ENCODE measurements at places on chromosomes 16 and 17.

DNA sequence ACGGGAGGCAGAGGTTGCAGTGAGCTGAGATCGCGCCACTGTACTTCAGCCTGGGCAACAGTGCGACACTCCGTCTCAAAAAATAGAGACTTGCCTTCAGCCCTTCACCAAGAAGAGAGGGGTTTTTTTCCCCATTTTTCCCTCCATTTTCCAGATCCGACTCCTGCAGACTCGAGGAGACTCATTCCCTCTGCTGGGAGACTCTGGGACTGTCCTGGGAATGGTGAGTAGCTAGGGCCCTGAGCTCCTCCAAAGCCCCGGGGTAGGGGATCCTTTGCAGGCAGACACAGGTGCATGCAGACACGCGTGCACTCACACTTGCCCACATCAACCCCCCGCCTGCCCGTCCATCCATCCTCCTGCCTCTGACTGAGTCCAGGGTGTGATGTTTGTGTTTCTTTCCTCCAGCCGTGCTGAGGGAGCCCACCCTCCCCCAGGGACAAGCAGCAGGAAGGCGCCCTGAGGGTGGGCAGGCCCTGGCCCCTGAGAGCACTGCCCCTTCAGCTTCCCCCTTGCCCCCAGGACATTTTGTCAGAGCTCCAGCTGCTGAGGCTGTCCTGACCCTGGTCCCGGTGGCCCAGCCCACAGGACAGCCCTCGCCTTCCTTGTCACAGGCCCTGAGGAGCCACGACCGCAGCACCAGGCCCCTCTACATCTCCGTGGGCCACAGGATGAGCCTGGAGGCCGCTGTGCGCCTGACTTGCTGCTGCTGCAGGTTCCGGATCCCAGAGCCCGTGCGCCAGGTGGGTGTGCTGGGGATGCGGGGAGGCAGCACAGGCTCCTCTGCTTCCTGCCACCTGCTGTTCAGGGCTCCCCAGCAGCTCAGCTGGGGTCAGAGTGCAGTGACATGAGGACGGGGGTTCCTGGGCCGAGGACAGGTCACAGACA is 10.2 kb downstream of the ENDOV start:
- DNase-seq: no peak

- no peak for DNase-seq
These were observed 74.6 kb upstream of the ZNF750 start for GRCh38 chr17:82914375-82914774.

DNA sequence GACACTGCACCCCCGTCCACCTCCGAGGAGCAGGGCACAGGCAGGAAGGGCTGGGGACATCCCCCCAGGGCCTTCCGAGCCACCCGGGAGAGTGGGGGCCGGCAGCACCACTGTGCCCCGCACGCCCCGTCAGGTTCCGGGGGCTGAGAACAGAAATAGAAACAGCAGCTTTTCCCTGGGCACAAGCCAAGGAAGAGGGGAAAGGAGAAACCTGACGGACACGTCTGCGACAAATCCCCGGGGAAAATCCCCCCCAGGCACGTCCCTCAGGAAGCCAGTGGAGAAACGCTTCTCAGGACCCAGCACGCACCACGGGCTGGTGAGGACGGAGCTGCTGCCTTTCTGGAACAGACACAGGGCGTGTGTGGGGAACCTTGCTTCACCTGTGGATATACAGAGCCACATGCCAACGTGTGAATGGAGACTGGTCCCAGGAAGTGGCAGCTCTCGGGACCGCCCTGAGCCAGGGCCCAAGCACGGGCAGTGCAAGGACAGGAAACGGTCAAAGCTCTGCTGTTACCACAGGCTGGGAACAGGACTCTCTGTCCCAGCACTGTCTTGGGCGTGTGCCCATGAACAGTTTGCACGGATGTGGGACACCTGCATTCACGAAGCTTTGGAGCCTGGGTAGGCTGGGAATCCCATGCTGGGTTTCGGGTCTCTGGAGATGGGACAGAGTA is 1.2 kb upstream of the TMEM204 start:
- DNase-seq: no peak

DNA sequence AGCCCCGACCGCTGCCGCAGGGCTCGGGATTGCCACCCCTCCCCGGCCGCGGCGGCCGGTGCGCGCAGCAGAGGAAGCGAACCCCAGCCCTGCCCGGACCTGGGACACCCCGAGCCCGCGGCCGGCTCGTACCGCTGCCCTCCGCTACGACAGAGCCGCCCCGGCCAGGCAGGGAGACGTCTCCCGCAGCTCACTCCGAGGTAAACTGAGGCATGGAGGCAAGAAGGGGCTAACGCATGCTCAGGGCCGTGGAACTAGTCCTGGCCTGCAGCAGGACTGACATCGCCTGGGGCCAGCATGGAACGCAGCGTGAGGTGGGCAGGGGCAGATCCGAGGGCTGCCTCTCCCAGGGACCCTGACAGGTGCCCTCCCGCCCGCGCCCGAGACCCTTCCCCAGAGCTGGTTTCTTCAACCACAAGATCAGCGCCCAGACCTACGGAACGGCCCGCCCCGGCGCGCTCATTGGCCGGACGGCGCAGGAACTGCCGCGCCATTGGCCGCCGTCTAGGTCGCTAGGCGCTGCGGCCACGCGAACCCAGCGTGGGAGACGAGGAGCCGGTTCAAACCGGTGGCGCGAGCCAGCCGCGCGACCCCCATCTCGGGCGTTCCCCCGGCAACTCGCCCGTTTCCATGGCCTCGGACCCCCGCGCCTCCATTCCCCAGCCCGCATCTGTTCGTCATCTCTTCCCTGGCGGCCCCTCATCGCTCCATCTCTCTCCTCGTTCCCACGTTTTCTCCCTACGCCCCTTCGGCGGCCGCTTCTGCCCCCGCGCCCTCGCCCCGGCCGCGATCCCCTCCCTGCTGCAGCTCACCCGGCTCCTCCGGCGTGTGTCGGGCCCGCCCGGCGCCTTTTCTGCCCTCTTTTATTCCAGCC is at the start of gene SLC43A2:
Gene SLC43A2 (minus strand): TSS at position 853 of the 874 bp plus-strand sequence. CDS start 960 bp downstream, outside the sequence.
- DNase-seq: peak; percentile 80

DNA sequence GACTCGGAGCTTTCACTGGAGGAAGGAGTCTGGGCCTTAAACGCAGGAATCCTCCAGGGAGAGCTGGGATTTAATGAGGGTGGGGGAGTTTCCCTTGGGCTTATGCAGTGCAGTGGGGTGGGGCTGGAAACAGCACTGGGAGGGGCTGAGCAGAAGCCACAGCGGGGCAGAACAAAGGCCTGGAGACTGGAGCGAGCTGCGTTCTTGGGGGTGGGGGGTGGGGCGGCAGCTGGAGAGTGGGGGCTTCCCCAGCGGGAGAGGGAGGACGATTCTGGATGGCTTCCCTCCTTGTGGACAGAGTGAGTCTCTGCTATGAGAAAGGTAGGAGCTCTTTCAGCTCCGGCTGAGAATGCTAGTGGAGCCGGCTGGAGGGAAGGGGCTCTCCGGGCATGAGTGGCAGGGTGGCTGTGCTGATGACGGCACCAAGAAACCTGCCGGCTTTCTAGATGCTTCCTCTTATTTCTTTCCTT is 406.0 kb downstream of the SEC14L1 start:
- DNase-seq: no peak

- DNase-seq: no peak
These were observed 19.9 kb upstream of the UBE2G1 start for GRCh38 chr17:4386406-4386805.

GRCh38 chr17:72223866-72224291 is 103.1 kb downstream of the SOX9 start:
- DNase-seq: no peak

DNA sequence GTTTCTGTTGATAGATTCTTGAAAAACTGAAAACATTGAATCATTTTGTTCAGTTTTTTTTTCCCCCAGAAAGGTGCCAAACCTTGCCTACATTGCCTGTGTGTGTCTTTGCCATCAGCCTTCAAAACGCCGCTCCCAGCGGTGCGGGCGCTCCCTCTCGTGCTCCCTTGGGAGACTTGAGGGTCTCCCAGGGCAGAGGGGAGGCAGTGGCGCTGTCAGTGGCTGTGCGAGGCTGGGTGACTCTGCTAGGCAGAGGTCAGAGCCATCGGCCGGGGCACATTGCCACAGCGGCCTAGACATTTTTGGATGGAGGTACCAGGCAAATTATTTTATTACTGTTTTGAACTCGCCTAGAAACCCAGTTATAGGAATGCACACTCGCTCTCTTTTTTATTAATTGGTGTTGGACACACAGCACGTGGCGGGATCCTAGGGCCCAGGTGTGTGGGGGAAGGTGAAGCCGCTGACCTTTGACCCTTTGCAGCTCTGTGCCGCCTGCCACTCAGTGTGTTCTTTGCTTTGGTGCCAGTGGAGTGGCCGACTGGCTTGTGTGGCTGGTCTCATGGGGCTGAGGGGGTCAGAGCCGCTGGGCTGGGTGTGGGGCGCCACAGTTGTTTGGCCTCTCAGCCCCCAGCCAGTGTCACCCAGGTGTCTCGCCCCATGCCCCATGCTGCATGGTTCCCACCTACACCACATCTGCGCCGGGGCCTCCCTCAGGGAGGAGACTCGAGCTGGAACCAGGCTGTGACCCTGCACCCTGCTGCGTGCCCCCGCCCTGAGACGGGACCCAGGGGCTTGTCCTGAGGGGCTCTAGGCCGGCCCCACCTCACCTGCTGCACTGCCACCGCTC is 115.7 kb downstream of the BANP start:
- DNase-seq: no peak

DNA sequence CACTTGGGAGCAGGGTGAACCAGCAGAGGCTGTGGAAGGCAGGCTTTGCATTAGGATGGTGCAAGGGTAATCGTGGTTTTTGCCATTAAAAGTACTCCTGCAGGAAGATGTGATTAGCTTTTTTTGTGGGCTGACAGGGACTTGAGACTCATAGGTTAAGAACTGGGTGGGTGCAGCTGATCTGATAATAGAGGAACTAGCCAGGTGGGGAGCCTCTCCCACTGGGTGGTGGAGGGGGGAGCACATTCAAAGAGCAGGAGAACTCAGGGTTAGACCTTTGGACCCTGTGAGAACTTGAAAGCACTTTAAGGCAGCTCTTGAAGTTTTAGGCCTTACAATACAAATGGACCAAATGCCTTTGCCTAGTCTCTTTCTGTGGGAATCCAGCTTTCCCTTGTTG is 32.4 kb downstream of the CCL4 start:
- no peak for DNase-seq

DNA sequence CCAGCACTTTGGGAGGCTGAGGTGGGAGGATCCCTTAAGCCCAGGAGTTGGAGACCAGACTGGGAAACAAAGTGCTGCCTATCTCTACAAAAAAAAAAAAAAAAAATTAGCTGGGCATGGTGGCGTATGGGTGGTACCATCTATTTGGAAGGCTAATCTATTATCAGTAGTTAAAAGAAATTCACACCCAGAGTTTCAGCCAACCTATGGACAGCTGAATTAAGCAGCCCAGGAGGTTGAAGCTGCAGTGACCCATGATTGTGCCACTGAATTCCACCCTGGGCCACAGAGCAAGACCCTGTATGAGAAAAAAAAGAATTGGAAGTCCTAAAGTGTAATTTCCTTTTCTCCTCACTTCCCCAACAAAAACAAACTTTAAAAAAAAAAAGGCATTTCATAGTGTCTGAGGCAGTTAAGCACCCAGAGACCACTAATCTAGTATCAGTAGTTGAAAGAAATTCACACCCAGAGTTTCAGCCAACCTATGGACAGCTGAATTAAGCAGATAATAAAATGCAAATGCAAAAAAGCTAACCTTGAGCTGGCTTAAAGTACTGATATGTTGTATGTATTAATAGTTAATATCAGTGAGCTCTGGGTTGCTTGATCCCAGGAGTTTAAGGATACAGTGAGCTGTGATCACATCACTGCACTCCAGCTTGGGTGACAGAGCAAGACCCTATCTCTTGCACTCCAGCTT is 18.1 kb downstream of the CLTC start:
- no peak for DNase-seq

- no peak for DNase-seq
These were observed 86.8 kb downstream of the AXIN2 start for GRCh38 chr17:65474660-65475059.

- no peak for DNase-seq
These were observed 25.5 kb downstream of the CDH5 start for GRCh38 chr16:66391726-66392670.

GRCh38 chr17:27930000-27930399 is 36.8 kb upstream of the LYRM9 start:
- no peak for DNase-seq

GRCh38 chr16:65122724-65123395 is 997 bp upstream of the CDH11 start:
- DNase-seq: no peak

DNA sequence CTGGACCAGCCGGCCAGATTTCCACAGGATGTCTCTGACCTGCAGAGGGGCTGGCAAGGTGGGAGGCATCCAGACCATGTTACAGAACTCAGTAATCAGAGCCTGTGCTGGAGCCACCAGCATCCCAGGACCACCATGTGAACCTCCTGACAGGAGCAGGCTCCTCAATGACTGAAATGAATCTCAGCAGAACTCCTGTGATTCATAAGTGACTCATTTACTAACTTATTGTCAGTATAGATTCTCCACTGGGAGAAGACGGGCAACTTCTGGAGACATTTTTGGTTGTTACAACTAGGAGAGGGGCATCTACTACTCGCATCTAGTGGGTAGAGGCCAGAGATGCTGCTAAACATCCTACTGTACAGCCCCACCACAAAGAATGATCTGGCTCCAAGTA is 3.1 kb upstream of the WWOX start:
- no peak for DNase-seq

- no peak for DNase-seq
These were observed 2.3 kb upstream of the UBALD2 start for GRCh38 chr17:76262732-76263344.

DNA sequence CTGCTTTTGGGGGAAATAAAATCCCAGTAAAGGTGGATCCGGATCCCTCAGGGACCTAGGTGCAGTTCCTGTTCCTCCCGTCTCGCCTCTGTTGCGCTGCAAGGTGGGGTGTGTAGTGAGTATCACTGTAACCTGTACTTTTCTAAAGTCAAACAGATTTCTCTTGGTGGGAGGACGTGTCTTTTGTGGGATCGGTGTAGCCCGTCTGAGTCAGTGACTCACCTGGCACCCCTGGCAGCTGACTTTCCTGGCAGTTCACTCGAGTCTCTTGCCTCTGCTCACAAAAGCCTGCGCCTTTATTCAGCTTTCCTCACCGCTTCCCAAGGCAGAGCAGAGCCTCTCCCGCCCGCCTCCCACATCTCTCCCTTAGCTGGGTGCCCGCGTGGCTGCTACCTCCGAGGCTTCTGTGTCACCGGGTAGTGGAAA is 85.7 kb downstream of the CMIP start:
- no peak for DNase-seq

DNA sequence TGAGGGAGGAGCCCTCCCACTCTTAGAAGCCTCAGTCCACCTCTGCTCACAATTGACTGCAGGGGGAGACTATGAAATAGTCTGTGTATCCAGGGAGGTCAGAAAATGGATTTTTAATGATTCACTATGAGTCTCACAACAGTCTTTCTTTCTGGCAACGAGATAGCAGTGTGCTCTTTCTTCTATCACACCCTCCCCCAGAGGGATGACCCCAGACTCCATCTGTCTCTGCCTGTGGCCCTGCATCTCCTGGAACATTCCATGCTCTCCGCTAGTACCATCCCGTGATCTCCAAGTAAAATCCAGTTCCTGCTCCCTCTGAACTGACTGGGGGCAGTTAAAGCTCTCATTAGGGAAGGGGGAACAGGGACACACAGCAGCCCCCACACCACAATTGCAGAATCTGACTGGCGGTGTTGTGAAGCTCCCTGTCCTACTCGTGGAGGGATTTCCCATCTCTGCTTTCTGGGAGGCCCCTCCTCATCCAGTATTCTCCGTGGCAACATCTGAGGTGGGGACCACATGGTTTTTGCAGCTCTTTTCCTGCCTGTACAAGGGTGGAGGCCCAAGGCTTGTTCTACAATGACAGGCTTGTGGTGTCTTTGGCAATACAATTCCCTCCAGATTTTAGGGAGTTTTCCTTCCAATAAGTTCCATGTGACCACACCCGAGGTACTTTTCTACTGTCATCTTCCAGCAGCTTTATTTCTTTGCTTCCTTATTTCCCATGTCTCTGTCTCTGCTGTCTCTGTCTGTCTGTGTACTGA is 19.4 kb downstream of the NATD1 start:
- no peak for DNase-seq
